ENCODE measurements at places on chromosomes 7 and 10.

GRCh38 chr7:118615681-118616080 is 391.2 kb downstream of the ANKRD7 start:
- DNase-seq: no peak

- DNase-seq: no peak
Measured at GRCh38 chr10:75902816-75903215, 471.4 kb downstream of the LRMDA start.

- no peak for DNase-seq
Measured at GRCh38 chr10:18134509-18134908, 5.7 kb upstream of the CACNB2 start.

GRCh38 chr7:30671793-30672465 is 10.3 kb downstream of the CRHR2 start:
- no peak for DNase-seq

DNA sequence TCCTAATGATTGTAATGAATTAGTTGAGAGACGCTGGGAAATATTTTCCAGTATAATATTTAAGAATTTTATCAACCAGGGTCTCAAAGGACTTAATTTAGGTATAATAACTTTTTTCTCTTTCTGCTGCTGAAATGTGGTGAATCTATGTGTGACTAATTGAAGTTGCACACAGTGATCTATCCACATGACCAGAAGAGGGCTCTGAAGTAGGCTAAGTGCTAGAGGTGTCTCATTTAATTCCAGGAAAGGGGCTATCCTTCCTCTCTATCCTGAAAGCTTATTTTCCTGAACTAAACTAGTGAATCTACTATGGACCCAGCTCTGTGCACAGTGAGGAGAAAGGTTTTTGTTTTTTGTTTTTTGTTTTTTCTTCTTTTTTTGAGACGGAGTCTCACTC is 294.4 kb upstream of the MYO3A start:
- no peak for DNase-seq

DNA sequence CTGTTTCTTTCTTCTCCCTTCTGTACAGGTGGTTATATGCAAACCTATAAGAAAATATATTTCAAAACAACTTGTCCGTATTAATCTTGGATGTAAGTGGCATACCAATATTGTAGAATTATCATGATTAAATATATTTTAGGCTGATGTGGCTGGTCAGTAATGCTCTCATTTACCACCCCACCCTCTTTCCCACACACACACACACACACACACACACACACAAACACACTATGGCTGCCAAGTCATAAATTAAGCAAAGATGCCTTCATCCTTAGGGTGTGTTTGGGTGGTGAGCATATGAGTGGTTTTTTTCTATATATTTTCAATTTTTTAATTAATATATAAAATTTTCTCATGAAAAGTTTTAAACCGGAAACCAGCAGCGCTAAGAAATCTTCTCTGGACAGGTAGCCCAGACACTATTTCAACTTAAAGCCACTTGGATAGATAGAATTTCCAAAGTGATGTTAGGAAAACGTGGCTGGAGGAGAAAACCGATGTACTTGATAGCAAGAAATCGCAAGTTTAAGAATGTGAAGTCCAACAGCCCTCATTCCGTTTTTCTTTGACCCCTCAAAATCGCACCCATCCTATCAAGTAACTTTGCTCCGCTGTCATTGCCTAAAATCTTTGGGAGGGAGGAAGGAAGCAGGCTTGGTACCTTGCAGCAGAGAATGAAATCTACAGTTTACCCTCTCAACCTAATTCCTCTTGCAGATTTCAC is 171.7 kb downstream of the FAM107B start:
- DNase-seq: no peak

DNA sequence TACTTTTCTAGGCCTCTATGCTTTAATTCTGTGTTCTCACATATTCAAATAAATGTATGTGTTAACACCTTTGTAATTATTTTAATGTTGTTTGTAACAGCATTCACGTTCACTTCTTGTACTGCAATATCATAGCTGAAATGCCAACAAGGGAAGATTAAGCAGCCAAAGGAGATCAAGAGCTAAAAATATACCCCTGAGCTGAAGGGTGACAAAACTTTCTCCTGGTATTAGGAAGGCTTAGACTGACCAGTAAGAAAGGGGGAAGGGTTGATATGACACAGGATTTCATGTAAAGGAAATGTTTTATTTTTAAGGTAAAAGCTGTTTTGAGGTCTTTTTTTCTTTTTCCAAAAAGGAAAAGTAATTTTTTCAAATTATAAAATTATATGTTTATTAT is 40.4 kb upstream of the VDAC2 start:
- no peak for DNase-seq

GRCh38 chr7:36683111-36683510 is 41.2 kb downstream of the AOAH start:
- DNase-seq: no peak

DNA sequence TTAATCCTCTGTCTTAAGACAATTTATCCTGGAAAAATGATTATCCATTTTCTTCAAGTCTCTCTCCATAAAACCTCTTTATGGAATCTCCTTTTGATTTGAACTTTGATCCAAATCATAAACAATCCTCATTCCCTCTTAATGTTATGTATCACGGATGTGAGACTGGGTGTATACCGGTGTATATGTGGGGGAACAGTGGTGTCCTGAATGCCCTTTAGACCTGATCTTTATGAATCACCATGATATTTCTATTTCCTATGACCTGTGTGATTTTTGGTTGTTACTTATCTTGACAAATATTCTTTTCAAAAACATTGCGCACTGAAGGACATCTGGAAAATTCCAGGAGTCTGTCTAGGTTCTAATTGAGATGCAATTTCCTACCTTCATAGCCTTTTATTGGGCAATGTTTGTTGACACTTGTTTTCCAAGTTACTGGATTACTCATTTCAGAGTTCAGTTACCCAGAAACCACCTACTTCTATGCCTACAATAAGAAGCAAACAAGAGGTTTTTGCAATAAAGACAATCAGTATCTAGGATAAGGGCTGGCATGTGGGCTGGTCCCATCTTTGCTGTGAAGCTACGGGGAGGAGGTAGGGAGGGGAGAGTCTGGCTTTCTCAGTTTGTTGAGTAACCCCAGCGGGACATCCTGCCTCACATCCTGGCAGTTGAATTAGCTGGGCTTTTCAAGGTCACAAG is 190.4 kb downstream of the CTTNBP2 start:
- no peak for DNase-seq

DNA sequence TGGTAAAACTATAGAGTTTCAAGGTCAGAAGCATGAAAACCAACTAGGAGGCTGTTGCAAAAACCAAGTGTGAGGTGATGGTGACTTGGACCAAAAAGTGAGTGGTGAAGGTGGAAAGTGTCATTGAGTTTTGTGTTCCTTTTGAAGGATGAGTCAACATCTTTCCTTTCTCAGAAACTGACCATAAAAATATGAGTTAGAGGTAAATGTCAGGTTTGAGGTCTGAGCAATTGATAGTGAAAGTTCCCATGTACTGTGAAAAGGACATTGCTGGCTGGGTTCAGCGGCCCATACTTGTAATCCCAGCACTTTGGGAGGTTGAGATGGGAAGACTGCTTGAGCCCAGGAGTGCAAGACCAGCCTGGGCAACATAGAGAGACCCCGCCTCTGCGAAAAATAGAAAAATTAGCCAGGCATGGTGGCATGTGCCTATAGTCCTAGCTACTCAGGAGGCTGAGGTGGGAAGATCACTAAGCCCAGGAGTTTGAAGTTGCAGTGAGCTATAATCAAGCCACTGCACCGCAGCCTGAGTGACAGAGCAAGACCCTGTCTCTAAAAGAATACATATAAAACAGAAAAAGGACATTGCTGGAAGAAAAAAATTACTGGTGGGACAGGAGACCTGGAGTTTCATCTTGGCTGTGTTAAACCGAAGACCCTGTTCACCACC is 89.3 kb upstream of the ARID5B start:
- DNase-seq: no peak

DNA sequence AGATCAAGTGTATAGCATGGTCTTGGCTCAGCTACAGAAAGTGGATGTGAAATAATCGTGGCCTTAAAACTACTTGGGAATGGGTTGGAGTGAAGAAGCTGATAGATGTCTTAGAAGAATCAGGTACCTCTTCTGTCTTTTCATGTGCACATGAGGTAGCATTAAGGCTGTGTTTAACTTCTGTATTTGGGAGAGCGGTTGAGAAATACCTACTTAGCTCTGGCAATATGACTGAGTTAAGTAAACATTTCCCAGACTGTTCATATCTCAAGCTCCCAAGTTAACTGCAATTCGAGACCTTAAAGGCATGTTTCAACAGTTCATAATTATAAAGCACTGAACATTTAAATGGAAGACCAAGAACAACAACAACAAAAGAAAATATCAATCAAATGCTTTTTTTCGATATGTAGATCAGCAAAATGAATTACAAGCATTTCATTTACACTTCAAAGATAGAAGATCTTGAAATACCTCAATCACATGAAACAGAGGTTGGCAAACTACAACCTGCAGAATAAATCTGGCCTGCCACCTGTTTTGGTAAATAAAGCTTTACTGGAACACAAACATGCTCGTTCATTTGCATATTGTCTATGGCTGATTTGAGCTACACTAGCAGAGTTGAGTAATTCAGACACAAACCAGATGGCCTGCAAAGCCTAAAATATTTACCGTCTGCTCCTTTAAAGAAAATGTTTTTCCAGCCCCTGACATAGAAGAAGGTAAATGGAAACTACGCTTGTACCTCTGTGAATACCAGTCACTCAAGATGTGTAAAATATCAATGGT is 337.1 kb upstream of the GLI3 start:
- no peak for DNase-seq
